ENCODE measurements at places on chromosomes 6 and 20.

- DNase-seq, result no peak
Measured at GRCh38 chr6:75222261-75222660, 16.4 kb upstream of the COL12A1 start.

DNA sequence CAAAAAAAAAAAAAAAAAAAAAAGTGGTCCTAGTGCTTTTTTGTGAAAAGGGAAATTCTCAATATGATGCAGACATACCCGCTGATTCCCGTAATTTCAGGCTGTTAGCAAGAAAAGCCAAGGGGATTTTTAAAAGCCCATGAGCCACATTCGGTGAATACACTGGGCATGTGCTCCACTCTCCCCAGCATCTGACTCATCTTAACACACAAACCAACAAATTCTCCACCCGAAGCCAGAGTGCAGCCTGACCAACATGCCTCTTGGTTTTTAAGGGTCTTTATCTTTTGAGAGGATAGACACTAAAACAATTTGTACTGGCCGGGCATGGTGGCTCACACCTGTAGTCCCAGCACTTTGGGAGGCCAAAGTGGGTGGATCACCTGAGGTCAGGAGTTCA lies 45.5 kb upstream of the CD83 start:
- no peak for DNase-seq

GRCh38 chr6:17967668-17968518 lies 19.5 kb downstream of the KIF13A start:
- DNase-seq, result no peak

- DNase-seq, result no peak
Measured at GRCh38 chr6:73951183-73951582, 255.2 kb downstream of the CD109 start.

DNA sequence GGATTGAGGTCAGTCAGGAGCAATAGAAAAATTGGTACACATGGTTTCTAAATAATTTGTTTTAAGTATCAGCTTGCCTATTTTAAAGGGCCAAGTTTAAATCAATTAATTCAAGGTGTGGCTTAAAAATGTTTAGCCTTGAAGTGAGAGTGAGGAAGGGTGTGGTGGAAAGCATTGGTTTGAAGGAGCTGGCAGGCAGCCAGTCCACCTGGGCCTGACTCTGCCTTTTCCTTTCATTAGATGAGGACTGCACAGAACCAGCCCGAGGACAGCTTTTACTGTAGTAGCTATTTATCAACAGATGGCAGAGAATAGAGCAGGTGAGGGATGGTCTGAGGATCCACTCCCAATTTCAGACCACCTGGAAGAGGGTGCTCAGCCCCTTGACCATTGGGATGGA lies 42.4 kb downstream of the DHX35 start:
- no peak for DNase-seq

DNA sequence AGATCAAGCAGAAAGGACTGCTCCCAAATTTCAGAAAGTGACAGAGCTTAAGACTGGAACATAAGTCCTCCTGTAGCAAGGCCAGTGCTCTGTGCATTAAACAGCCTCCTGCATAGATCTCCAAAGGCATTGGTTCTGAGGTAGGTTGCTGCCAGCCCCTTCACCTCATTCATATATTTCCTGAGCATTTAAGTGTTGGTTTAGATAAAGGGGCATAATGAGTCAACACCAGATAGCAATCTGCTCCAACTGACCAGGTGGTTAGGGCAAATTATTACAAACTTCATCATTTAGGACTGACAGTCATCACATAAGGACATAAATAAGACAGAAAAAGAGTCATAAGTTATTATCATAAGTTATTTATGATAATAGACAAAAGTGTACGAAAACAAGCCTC lies 10.7 kb downstream of the PTPRK start:
- DNase-seq, result no peak

- peak; percentile 35 for DNase-seq
Measured at GRCh38 chr20:59515013-59515905, 89.1 kb upstream of the PHACTR3 start.

- no peak for DNase-seq
Measured at GRCh38 chr20:38961530-38962043, 557 bp upstream of the DHX35 start.

GRCh38 chr20:433300-433975 lies 25.3 kb downstream of the RBCK1 start:
- peak; percentile 53 for DNase-seq

- DNase-seq, result no peak
Measured at GRCh38 chr6:142771162-142771561, 173.8 kb downstream of the HIVEP2 start.

- no peak for DNase-seq
Measured at GRCh38 chr20:57022306-57022705, 244.1 kb downstream of the BMP7 start.

DNA sequence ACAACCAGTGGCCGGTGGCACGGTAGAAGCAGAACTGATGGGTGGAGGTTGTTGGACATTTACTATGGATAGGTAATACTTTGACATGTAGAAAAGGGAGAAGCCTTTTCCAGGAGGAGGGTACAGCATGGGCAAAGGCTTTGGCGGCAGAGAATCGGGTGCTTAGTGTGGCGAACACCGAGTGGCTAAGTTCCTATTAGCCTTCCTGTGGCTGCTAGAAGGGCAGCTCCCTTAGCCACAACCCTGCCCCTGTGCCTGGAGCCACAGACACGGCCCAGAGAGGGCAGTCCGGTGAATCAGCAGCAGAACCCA lies 37.9 kb upstream of the TGM2 start:
- DNase-seq, result no peak

DNA sequence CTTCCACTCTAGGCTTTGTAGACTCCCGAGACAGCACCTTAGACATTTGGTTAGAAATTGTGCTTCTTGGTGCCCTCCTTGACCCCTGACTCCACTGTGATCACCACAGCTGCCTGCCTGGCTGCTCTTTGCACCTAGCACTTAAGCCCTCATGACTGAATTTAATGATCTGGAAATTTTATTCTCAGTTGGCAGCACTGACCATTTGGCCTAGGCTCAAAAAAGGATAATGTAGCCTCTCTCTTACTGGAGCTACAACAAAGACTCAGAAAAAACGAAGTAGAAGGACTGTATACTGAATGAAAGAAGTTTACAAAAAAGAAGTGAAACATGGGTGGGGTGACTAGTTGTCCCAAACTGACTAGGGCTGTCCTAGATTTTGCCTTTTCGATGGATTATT lies 11.3 kb upstream of the ABRACL start:
- DNase-seq, result no peak

GRCh38 chr20:24206995-24207394 lies 218.4 kb upstream of the GGTLC1 start:
- DNase-seq, result no peak

DNA sequence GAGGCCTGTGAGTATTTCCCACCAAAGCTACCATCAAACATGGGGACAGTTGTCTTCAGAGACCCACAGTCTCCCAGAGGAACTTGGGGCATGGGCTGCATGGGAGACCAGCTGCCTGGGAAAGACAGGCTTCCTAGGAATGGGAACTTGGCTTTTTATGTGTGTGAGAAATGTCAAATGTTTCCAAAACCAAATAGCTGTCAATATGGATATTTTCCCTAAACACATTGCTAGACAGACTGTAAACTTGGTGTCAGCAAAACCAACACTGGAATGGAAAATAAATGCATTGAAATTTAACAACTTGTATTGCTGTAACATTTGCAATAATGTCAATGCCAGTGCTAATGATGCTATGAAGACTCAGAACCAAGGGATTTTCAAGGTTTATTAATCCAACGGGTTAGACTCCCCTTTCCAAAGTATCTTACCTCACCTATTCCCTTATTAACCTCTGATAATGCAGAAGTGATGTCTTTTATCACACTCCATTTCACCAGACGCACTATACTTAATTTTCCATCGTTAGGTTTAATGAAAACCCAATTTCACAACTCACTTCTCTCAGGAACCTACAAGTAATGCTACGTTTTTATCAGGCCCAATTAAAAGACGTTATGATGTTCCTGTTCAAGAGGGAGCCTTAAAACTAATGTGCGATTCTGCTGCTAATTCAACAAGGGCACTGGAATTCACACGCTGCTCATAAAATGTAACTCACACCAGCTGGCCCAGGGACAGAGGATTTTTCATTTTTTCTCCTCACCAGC lies 546.1 kb upstream of the CHD6 start:
- no peak for DNase-seq

- DNase-seq, result no peak
Measured at GRCh38 chr20:56621730-56622129, 7.4 kb upstream of the TFAP2C start.

GRCh38 chr6:152170702-152171667 lies 363.5 kb downstream of the ESR1 start:
- peak; percentile 54 for DNase-seq

GRCh38 chr6:32152769-32153563 lies 975 bp upstream of the PPT2 start:
- no peak for DNase-seq

DNA sequence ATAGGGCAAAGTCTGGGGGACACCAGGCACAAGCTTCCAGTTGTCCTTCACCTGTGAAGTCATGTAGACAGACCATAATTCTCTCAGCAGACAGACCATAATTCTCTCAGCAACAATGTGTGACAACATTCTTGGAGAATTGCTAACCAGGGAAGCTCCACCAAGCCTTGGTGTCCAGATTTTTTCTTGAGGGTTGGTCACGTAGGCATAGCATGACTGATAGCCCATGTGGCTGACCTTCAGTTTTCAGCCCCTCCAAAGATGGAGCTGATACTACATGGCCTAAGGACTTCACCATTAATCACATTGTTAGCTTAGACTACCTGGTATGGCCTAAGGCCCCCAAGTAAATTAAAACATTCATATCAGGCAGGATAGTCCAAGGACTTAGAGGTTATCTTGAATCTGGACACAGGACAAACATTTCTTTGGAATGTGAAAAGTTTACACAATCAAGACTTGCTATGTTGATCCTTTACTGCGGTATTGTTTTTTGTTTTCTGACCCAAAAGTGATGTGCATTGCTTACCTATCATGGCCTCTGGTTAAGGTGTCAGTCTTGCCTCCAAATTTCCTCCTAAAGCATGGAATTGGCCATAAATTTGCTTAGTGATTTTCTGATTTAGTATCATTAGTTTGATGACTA lies 76.9 kb downstream of the CEP57L1 start:
- DNase-seq, result no peak

DNA sequence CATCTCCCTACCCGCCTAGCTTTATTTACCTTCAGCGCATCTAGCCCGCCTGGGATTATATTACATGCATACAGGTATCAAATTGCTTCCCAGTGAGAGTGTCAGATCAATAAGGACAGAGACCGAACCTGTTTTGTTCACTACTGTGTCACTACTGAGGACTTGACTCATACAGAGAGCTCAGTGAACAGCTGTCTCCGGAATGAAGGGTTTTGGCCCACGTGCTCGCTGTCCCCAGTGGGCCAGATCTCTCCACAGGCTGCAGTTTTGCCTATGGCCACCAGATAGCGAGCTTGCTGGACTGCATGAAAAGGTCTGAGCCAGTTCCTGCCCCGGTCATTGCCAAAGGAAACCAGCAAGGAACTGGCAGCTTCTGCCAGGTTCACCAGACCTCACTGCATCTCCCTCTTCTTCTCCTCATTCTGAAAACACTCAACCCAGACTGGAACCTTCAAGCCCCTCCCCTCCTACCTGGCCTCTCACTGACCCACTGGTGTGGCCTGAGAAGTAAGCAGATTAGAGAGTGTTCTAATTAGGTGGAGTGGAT lies 150.8 kb downstream of the ZMYND8 start:
- no peak for DNase-seq

DNA sequence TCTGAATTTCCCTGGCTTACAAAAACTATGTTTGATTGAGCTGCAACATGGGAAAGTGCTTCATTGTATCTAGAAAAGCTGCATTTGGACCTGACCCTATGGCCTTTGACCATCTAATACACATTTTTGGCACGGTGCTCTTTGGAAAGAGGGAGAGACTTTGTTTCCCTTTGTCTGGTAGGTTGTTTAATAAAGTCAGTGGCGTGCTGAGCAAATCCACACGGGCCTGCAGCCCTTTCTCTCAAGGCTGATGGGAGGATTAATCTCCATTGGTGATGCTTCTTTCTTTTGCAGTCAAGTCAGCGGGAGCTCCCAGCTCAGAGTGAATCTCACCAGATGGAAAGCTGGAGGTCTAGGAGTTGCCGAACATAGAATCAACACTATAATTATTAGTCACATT lies 314.7 kb upstream of the CNR1 start:
- DNase-seq, result no peak

GRCh38 chr6:106187424-106187982 lies 101.4 kb downstream of the PRDM1 start:
- no peak for DNase-seq

DNA sequence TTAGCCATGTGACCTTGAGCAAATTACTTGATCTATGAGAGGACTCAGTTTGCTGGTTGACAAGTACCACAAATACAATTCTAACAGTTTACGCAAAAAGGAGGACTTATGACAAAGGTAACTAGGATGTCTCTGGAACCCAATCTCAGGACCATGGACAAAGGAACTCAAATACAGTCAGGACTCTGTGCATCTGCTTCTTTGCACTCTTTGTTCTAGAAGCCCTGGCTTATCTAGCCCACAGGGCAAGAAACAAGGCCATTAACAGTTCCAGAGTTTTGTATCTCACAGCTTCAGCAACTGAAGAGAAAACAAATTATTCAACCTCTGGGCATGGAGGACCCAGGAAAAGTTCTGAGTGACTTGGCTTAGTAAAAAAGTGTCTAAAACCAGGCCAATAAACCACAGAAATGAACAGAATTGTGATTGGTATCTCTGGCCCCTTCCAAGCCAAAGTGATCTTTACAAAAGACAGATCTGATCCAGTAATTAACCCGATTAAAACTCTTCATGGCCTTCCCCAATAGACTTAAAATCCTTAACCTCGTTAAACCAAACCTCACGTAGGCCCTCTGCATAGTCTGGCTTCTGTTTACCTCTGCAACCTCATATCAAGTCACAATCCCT lies 5.9 kb downstream of the WASF1 start:
- DNase-seq, result no peak
